ENCODE measurements at places on chromosomes 6 and 20.

DNA sequence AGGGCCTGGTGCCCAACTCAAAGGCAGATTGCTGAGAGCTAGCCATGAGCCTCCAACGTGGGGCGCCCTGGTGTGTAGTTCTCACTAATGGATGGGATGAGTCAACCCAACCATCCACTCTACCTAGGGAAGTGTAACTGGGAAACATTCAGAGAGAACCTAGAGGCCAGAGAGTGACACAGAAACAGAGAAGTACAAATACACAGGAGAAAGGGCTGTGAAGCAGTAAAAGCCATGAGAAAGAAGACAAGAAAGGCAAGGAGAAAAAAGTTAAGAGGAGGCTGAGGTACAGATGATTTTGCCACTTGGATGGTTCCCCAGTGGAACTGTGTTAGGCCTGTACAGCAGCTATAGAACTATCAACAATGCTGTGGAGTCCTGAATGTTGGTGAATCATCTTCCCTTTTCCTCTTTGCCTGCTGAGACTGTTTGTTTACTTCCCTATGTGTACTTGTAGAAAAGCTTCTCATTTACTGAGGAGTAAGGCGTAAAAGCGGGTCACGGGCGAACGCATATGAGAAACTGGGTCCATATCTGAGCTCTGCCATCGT, 39.0 kb downstream of the MAN1A1 start:
- DNase-seq = no peak

DNA sequence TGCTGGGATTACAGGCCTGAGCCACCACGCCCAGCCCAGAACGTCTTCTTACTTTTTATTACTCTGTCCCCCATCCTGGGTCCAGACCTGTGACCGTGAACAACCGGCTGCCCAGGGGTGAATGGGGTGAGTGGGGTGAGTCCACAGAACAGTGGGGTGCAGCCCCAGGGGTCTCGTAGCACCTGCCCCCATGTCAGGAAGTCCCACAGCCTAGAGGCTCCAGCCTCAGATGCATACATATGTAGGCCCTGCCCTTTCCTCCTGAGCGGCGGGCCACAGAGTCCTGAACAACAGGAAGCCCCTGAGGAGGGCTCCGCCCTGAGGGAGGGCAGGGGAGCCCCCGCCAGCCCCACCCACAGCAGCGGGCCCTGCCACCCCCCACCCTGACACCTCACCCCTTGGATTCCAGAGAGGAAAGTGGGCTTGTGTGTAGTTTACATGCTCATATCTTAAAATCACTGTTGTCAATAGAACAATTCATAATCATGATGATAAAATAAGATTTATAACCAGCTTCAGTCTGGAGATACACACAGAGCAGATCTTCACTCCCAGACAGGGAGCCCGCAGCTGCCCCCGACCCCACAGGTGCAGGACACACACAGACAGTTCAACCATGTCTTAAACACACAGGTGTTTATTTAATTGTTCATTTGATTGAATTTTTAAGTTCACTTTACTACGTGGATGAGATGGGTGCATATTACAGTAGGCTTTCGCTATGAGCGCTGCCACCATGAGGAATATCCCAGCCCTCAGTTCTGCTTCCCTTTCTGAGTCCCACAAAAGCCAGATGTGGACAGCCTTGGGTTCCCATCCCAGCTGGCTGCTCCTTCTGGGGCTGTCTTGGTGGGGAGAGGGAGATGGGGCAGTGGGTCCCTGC, 12.4 kb upstream of the GMEB2 start:
- no peak for DNase-seq

GRCh38 chr6:2656460-2657079, 94.2 kb downstream of the MYLK4 start:
- no peak for DNase-seq

DNA sequence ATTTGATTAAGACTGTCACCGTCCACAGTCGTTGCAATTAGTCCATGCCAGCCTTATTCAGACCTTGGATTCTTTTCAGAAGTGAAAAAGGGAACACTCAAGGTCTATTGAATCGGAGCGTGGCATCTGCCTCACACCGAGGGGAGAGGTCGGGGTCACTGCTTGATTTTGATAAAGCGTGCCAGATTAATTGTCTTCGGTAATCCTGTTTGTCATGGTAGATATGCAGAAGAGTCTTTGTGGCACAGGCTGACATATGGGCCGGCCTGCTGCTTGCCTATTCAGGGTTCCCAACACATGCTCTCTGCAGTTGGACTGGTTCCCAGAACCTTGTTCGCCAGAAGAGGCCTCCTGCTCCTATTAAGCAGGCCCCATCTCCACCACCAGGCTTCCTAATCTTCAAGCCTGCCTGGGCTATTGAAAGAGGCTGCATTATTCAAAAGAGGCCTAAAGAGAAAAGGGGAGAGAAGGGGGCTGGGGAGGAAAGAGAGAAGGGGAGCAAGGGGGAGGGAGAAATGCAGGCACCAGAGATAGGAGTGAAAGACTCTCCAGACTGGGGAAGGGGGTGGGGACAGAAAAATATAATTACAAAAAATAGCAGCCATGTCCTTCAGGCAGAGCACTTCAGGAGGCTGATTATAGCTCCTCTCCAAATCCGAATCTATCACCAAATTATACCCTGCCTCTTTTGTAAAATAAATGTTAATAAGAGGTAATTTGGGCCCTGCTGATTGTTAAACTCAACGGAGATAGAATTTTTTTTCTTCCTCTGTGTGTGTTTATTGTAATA, 611.3 kb downstream of the HDGFL1 start:
- DNase-seq = no peak

GRCh38 chr6:154274168-154274567, 82.4 kb downstream of the IPCEF1 start:
- DNase-seq = no peak

- DNase-seq = no peak
These were observed 279.6 kb downstream of the ESR1 start for GRCh38 chr6:152087096-152087495.

- DNase-seq = no peak
These were observed 35.1 kb downstream of the PKIB start for GRCh38 chr6:122645256-122645655.

Measured in gastrocnemius medialis (tissue), 4 donors.